Ureter (tissue), 1 donor: ENCODE measurements at places on chromosomes 3 and 15. TPM values are rescaled to one million over a fixed set of nuclear protein-coding genes. Genes with fewer than 3 reads are reported as not detected.
A peak's percentile ranks its signal among the peaks of the same experiment; 100 is the strongest.

The ALG1L2 gene
- 0.99 TPM for total RNA-seq

DNA sequence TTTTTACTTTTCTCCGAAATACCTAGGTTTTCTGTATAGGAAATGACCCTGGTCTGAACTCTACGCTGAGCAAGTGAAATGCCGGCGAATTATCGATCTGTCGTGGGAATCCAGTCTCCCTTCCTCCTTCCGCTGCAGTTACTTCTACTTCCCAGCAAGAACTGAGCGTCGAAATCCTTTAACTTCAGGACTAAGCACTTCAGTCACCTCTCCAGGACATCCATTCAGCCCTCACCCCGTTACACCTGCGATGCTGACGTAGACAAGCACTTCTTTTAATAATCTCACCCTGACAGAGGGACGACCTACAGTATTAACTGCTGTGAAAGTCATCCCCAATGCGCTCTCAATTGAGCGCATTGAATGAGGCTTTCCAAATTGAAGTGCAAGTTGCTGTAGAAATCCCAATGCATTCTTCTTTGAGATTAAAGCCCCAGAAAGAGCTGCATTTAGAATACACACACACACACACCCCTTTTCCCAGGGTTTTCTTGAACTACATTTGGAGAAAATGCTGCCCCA is 1.3 kb downstream of the TOP2B start:
- no peak for DNase-seq

The ZBTB20 gene
- 110 TPM for total RNA-seq

- no peak for DNase-seq
Observed at GRCh38 chr3:80770106-80771074, 991.1 kb downstream of the GBE1 start.

GRCh38 chr15:87450314-87450713 is 806.2 kb downstream of the NTRK3 start:
- no peak for DNase-seq

DNA sequence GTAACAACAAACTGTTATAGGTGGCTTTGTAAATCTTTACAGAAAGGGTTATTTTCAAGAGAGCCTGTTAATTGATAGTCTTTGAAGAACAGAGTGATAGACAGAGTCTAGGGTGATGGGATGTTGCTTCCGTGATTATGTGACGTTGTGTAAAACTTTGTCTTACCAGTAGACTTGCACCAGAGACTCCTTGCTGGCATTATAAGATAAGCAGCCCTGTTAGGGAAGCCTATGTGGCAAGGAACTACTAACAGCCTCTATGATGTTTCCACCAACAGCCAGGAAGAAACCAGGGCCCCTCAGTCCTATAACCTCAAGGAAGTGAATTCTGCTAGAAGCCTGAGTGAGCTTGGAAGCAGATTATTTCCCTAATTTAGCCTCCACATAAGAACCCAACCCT is 18.9 kb downstream of the STT3B start:
- no peak for DNase-seq

GRCh38 chr3:128242818-128243601 is 89.7 kb downstream of the EEFSEC start:
- no peak for DNase-seq

DNA sequence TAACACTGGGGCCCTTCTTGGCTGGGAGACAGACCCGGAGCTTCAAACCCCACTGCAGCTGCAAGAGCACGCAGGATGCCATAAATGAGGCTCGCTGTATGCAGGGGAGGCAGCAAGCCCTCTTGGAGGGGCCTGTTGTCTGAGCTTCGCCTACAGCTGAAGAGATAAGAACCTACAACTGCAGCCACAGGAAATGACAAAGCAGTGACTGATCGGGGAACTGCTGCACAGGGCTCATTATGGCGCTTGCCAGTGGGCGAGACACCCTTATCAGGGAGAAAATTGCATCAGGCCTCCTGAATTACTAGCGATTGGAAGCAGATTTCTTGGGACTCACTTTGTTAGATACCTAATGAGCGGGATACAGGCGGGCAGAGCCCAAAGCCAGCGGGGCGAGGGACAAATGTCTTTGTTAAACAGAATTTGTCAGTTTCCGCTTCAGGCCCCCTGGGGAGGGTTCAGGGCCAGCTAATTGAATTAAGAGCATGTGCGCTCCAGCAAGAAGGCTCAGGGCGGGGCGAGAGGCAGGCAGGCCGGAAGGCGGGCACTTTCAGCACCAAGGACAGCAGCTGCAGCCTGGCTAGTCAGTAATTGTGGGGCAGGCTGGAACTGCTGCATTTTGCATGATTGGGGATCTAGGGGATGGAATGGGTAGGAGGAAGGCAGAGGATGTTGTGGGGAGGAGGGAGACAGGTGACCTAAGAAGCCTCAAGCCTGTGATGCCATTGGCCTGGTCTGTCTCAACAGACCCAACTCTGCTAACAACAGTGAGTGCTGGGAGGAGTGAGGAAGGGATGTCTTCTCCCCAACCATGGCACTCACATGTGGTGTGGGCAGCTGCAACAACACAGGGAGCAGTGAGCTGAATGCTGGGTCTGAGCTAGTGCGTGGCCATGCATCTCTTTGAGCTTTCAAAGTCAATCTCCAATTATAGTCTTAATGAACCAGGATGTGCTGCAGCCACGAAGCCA is 55.3 kb downstream of the CCDC33 start:
- DNase-seq, result peak; percentile 84
